ENCODE measurements at places on chromosomes 7 and 10. TPM values are rescaled to one million over a fixed set of nuclear protein-coding genes. Genes with fewer than 3 reads are reported as not detected.

HECW1 gene
- not detected for total RNA-seq

ZNF32 gene
- 13.7 TPM for total RNA-seq

GPR26 gene
- not detected for total RNA-seq

PARP12 gene
- 29.9 TPM for total RNA-seq

- H3K36me3 ChIP-seq = no peaks in the 10 kb centered on the region
- no peak for DNase-seq
- H3K4me1 ChIP-seq = no peaks in the 10 kb centered on the region
- H3K4me3 ChIP-seq = no peak overlapping the region
These were observed 40.1 kb downstream of the RNF133 start for GRCh38 chr7:122658856-122659255.

DNA sequence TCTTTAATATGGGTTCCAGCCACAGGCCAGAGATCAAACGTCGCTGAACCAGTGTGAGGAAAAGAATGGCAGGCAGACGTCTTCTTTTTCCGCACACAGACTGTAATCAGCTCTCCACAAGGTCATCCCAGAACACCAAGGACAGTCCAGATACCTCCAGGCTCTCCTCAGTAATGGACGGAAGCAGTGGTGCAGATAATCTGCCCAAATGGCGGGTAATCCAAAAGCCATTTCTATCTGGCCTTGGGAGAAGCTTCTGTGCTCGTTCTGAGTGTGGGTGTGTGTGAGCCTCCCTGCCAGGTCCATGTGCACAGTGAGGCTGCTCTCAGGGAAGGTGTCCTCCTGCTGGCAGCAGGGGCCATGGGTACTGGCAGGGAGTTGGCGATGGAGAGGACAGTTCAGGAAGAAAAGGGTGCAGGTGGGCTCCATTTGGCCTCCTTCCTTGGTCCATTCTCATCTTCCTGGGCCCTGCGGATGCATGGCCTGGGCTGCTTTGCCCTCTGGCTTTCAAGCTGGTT lies 15.6 kb upstream of the TEX36 start:
- no peak overlapping the region for H3K4me3 ChIP-seq
- DNase-seq = no peak
- H3K36me3 ChIP-seq = peaks cover 1% of the 10 kb centered on the region
- no peaks in the 10 kb centered on the region for H3K4me1 ChIP-seq
- no peak overlapping the region for H3K27ac ChIP-seq
- H3K27me3 ChIP-seq = peaks cover 1% of the 10 kb centered on the region

- H3K27me3 ChIP-seq = no peaks in the 10 kb centered on the region
- peaks cover 4% of the 10 kb centered on the region for H3K4me1 ChIP-seq
- H3K27ac ChIP-seq = no peak overlapping the region
- no peak for DNase-seq
- no peak overlapping the region for H3K4me3 ChIP-seq
- H3K36me3 ChIP-seq = peaks cover 24% of the 10 kb centered on the region
These were observed 94.4 kb downstream of the PODXL start for GRCh38 chr7:131462059-131462458.
